ENCODE measurements at places on chromosomes 7 and 10.
A peak's percentile ranks its signal among the peaks of the same experiment; 100 is the strongest.

GRCh38 chr10:34689053-34689452 is 126.0 kb downstream of the PARD3 start:
- DNase-seq: peak; percentile 39

GRCh38 chr7:82263920-82264782 is 179.4 kb downstream of the CACNA2D1 start:
- DNase-seq: peak; percentile 89

- no peak for DNase-seq
Measured at GRCh38 chr10:52533986-52534385, 219.9 kb downstream of the DKK1 start.

- no peak for DNase-seq
Measured at GRCh38 chr7:22660732-22661131, 66.3 kb upstream of the IL6 start.

GRCh38 chr10:28711776-28712175 is 34.5 kb downstream of the BAMBI start:
- DNase-seq: no peak

DNA sequence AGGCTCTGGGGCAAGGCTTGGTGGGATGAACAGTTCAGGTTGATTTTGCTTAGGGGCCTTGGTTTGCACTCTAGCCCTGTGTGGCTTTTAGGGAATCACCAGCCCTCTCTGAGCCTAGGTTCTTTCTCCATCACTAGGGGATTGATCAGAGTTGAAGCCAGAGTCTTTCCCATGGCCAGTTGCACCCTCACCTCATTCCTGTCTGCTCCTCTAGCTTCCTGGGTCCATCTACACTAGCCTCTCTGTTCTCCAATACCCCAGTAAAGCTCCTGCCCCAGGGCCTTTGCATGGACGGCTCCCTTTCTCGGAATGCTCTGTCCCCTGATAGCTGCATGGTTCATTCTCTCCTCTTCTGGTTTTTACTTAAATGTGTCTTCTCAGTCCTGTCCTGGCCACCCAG is 40.4 kb downstream of the SORCS3 start:
- DNase-seq: no peak

DNA sequence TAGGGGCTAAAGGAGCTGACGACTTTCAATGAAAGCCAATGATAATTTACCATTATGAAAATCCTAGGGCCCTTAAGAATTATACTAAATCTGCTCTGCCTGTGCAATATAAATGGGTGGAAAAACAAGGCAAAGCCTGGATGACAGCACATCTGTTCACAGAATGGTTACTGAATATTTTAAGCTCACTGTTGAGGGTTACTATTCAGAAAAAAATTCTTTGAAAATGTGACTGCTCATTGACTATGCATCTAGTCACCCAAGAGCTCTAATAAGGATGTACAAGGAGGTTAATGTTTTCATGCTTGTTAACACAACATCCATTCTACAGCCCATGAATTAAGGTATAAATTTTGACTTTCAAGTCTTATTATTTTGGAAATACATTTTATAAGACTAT is 8.9 kb downstream of the DKK1 start:
- no peak for DNase-seq

- no peak for DNase-seq
Measured at GRCh38 chr10:111297351-111297848, 220.6 kb downstream of the ADRA2A start.

DNA sequence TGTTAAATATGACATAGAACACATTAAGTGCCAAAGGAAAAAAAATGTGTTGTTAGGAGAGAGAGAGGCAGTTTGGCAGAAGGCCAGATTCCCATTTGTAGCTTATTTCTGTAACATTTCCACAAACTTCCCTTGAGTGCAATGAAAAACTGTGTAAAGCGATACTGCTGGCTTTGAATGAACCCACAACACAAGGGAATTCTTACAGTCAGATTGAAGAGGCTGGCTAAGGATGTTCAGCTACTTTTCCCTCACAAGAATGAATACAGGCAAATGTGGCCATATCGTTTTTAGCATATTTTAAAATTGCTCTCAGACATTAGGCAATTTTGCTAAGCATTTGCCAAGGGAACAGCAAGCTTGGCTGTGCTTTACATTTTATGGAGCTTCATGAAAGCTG is 614.1 kb upstream of the FZD8 start:
- no peak for DNase-seq

DNA sequence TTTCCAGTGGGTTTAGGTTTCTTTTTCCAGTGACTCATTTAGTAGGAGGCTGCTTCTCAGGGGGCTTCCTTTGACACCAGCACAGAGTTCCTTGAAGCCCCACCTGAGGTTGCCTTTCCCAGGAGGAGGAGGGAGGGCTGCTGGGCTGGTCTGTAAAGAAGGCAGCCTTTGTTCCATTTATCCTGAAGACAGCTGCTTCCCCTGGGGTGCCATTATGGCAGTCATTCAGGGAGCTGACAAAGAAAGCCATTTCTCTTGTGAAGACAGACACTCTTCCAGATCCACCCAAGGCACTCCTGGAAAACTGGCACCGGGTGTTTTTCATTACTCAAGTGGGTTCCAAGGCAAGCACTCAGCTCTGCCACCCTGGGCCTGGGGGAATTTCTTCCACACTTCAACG is 54.0 kb downstream of the MTURN start:
- no peak for DNase-seq

DNA sequence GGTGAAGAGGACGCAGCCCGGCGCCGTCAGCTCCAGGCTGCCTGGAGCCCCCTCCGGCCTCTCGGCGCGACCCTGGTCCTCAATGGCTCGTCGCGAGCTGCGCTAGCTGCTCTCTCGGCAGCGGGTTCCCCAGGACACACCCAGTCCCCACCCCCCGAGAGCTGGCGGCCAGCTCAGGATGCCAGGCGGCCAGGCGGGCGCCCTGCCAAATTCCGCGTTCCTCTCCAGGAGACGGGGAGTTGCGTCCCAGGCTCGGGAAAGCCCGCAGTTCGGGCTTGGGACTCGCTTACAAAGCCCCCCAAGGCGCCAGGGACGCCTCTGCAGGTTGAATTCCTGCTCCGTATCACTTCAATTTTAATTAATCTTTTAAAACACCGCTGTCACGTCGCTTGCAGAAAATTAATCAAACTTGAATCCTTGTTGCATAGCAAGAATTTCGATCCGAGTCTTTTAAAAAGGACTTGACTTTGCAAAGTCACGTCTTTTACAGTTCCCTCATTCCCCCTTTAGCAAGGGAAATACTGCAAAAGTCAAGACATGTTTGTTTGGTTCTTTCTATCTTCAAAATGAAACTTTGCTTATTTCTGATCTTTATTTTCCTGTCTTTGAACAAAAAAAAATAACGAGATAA is 28.2 kb downstream of the SKIDA1 start:
- DNase-seq: peak; percentile 67

GRCh38 chr7:138665669-138666140 is 35.5 kb downstream of the SVOPL start:
- DNase-seq: no peak

DNA sequence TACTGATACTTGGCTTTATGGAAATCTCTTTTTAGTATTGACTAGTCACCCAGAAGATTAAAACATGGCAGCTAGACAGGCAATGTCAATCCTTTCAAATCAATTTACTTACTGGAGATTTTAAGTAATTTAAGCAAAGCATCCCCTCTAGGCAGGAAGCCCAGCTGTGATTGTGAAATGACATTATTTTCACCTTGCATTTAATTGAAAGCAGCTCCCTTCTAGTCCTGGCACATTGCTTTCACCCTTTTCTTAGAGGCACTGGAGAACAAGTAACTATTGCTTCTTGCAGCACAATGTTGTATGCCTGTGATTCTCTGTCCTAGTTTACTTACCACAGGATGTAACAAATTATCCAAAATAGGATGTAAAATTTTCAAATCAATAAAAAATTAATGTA is 13.3 kb downstream of the ST7 start:
- no peak for DNase-seq

- no peak for DNase-seq
Measured at GRCh38 chr10:24202181-24202570, 6.8 kb upstream of the KIAA1217 start.

DNA sequence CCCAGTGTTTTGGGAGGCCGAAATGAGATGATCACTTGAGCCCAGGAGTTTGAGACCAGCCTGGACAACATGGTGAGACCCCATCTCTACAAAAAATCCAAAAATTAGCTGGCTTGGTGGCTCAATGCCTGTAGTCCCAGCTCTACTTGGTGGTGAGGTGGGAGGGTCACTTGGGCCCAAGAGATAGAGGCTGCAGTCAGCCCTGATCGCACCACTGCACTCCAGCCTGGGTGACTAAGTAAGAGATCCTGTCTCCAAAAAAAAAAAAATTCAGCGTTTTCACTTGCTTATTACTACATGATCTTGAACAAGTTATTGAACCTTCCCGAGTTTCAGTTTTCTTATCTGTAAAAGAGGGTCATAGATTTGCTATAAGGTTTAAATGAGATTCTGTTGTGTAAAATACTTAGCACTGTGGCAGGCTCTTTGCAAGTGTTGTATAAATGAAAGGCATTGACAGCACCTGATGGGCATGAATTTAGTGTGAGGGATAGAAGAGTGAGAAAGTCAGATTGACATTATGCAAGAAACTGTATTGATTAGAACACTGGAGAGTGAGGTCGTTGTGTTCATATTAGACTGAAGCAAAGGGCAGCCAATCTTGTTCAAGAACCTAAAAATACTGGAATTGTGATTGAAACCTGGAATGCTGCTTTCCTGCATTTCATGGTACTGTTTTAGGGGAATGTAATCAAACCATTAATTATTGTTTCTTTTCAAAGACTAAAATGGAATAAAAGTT is 136.8 kb downstream of the LCOR start:
- DNase-seq: no peak

- no peak for DNase-seq
Measured at GRCh38 chr7:79778786-79779770, 325.6 kb upstream of the MAGI2 start.

DNA sequence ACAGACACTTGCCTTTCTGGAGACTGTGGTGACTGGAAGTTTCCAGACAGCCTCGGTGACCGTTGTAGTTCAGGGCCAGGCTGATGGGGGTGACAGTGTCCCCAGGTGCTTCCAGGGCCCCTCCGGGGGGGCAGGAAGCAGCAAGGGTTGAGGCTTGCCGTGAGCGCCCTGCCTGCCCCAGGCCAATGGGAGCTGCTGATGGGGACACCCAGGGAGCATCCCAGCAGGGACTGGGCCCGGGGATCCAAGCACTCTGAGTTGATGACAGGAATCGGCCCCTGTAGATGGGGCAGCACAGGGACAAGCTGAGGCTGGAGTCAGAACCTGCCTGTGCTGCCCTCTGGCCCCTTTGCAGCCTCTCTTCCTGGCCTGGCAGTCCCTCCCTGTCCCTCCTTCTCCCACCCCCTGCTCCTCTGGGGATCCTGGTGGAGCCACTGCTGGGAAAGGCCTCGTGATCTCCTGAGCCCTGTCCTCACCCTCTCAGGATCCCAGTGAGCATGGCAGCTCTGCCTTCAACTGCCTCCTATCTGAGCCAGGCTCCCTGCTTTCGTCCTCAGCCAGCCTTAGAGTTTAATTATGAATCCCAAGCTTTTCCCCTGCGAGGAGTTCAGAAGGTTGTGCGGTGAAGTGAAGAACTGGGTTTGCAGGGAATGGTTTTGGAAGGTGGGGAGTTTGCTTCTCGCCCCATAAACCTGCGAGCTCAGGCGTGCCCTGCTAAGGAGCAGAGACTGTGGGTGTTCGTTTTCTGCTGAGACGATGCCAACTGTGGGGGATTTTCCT is 84.7 kb downstream of the ADCY1 start:
- no peak for DNase-seq

DNA sequence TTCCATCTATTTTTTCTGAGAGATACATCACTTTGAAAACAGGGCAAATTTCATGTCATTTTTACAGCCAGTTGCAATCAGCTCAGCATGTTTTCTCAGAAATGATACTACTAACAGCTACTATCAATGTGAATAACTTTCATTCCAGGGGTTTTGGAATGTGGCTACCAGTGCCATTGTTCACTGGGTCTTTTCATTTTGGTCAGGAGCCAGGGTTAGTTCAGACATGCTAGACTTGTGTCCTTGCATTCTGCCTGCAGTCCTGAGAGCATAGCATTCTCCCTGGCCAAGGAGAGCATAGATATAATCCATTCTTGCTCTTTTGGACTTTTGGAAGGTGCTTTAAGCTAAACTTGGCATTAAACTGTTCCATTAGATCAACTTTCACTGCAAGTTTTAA is 160.9 kb upstream of the NEBL start:
- DNase-seq: no peak

DNA sequence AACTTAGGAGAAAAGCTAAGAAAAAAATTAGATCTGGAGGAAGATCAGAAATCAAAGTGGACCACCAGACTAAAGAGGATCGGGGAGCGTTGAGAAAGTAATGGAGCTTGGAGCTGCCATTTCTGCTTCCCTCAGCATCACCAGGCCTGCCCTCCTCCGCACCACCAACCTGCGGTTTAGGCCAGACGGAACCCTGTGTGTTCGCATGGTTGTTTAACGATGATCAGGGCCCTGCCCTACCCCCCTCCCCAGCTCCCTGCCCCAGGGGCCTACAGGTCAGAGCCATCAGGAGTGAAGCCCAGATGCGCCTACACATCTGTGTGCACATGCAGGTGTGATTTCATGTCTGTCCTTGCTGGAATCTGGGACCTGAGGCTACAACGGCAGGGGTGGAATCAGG is 45.7 kb downstream of the EBF3 start:
- no peak for DNase-seq

DNA sequence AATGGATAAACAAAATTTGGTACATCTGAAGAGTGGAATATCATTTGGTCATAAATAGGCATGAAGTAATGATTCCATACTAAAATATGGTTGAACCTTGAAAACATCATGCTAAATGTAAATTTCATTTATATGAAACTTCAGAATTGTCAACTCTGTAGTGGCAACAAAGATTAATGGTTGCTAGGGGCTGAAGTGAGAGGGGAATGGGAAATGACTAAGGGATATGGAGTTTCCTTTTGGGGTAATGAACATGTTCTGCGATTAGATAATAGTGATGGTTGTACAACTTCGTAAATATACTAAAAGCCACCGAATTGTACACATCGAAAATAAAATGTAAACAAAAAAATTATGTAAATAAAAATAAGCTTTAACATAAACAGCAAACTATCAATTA is 384.1 kb upstream of the STEAP1 start:
- DNase-seq: no peak

GRCh38 chr7:134120405-134120804 is 6.7 kb upstream of the LRGUK start:
- no peak for DNase-seq

GRCh38 chr7:24212073-24212472 is 71.9 kb upstream of the NPY start:
- DNase-seq: no peak

- peak; percentile 41 for DNase-seq
Measured at GRCh38 chr7:130593033-130593432, 75.5 kb downstream of the COPG2 start.

DNA sequence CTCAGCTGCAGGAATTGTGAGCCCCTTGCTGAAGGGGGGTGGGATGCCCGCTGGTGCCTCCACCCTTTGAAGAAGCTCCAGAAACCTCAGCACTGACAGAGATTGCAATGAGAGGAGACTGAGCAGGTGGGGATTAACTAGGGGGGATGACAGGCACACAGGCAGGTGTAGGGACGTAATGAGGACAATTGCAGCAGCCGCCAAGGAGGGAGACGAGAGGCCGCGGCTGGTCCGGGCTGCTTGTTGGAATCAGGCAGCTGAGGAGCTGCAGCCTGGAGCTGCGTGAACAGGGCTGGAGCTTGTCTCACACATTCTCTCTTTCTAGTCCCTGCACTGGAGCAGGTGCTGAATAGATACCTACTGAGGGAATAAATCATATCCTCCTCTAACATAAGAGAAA is 122.0 kb upstream of the TCERG1L start:
- no peak for DNase-seq

Data from NCI-H1105 (cell line).